ENCODE measurements at places on chromosomes 1 and 21.

- no peak for DNase-seq
Observed at GRCh38 chr1:75233302-75233929, 99.2 kb downstream of the LHX8 start.

DNA sequence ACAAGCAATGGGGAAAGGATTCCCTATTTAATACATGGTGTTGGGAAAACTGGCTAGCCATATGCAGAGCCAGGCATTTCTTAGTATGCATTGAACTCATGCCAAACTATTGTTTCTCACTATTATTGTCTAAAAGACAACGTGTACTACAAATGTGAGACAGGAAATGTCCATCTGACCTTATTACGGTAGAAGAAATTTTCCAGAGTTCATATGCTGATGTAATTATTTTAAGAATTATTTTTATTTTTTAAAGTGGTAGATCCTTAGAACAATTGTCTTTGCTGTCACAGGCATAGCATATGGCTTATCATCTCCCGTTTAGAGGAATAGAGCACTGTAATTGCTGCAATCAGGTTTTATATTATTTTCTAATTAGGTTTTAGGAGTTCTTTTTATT lies 75.2 kb upstream of the S1PR1 start:
- no peak for DNase-seq

DNA sequence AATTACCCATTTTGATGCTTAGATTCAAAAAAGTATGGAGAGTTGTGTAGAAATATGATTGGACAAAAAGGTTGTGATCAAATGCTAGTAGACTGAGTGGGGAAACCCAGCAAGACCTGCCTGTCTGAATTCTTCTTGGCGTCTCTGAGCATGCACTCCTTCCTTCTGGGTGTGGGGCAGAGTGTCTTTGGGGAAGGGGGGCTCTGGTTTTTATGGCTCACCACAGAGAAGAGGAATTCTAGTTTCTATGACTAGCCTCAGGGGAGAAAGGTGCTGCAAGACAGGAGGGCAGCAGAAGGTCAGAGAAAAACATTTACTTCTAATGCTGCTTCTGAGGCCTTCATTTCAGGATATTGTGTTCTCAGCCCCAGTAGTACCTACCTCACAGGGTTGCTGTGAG lies 33.9 kb upstream of the PIGC start:
- DNase-seq = no peak

- no peak for DNase-seq
Observed at GRCh38 chr1:27513528-27513927, 23.6 kb upstream of the WASF2 start.

- no peak for DNase-seq
Observed at GRCh38 chr1:165162671-165163241, 193.8 kb downstream of the LMX1A start.

DNA sequence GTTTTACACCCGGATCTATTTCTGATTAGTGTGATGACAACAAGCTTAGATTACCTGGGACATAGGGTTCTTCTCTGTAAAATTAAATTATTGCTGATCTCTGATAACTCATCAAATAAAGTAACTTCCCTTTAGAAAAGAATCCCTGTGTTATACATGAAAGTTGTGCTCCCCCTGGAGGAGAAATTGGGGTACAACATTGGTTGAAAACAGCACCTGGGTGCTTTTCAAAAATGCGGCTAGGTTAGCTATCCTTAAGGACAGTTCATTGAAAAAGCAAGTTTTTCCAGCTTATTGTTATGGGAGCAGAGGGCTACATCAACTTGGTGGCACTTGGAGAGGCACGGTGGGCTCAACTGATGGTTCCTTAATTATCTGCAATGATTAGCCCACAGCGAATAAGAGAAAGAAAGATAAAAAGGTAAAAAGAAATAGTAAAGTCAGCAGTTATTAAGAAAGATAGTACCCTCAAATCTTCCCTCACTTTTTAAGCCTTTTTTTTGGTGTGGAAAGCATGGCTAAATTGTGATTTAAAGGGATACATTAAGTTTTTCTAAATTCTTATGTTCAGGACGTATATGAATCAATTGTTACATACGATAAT lies 97.8 kb downstream of the FMN2 start:
- no peak for DNase-seq

- DNase-seq = no peak
Observed at GRCh38 chr1:113758631-113759332, 504 bp downstream of the PHTF1 start.

DNA sequence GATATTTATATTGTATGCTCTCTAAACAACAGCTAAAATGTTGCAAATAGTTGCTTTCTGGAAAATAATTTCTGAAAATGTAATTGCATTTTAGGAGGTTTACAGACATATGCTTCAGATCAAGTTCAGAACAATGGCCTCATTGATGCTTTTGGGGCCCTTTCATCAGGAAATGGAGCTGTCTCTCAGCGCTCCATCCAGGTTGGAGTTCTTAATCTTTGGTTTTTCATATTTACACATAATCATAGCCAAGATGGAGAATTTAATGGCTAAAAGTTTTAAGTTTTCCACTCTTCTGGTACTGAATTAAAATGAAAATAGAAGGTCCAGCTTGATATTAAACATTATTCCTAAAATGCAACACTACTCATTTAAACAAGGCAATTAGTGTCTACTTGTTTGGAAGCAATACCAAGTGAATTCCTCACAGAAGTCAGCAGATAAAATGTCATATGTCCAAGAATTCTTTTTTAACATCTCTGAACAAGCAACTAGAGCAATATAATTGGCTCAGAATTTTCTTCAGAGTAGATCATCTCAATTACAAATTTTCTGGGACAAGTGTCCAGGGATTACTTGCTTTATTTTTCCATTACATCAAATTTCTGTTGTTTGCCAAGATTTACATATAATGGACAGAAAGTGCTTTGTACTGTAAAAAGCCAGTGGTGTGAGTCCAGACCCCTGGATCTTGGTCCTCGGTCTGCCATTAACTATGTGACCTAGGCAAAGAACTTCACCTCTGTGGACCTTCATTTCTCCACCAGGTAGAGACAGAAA lies 22.6 kb downstream of the CLCA1 start:
- DNase-seq = no peak

All from AG04449 (cell line).